ENCODE measurements at places on chromosomes 7 and 10.

- no peak for DNase-seq
Measured at GRCh38 chr7:2814186-2814945, 29.7 kb downstream of the GNA12 start.

DNA sequence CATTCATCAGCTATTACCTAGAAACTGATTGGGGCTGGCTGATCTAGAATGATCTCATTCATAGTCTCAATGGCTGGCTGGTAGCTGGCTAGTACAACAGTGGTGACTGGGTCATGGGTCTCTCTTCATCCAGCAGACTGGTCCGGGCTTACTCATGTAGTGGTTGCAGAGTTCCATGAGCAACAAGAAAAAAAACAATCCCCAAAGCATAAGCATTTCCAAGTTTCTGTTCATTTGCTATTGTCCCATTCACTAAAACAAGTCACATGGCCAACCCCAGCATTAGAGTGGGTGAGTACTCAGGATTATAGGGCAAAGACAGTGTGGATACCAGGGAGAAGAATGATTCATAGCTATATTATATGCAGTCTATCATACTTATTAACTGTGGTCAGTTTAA is 85.2 kb upstream of the SEMA3C start:
- DNase-seq = no peak

DNA sequence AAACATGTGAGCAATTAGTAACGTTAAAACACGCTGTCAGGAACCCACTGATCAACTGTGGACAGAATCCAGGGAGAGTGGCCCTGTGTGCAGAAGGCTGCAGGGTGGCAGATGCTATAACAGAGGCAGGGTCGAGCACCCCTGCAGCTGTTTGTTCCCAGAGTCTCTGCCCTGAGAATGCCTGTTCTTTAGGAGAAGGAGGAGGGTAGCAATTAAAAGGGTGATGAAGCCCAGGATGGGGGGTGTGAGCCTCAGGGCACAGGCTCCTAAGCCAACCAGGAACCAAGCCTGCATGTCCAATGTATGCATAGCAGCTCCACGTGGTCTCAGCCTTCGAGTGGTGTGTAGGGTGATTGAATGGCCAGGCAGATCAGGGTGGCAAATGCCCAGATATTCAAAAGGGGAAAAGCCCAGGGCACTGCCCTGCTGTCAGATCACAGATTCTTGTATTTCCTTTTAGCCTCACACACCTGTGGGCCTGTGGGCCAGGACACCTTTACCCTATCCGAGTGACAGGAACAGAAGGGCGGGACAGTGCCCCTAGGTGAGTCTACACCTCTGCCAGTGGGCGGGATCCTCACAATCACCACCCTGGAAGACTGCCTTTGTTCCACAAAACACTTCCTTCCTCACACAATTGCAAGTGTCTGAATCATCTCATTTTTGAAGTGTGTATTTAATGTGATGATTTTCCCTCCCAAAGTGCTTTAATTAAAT is 7.3 kb downstream of the WDFY4 start:
- no peak for DNase-seq

GRCh38 chr7:36635091-36635490 is 89.2 kb downstream of the AOAH start:
- DNase-seq = no peak

DNA sequence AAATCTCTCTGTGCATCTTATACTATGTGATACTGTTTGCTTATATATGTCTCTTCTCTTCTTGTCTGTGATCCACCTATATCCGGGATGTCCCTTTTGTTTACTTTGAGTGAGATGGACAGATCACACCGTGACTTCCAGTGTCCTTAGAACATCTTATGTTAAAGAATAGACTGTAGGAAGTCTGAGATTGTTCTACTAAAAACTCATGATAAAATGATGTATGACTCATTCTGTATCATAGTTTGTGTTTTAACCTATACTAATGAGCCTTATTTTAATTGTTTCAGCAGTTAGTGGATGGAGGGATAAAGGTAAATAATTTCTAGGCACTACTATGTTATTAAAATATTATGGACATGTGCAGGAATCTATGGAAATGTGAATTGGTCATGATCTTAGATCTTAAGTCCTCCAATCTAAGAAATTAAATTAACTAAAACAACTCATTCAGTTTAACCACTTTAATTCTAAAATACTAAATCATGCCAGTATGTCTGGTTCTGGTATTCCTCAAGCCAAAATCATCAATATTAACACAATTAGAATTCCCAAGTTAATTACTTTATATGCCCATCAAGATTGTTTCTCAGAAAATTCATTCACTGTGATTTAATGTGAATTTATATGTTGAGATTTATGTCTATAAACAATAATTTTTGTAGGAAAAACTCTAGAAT is 32.0 kb downstream of the ITGB8 start:
- no peak for DNase-seq

DNA sequence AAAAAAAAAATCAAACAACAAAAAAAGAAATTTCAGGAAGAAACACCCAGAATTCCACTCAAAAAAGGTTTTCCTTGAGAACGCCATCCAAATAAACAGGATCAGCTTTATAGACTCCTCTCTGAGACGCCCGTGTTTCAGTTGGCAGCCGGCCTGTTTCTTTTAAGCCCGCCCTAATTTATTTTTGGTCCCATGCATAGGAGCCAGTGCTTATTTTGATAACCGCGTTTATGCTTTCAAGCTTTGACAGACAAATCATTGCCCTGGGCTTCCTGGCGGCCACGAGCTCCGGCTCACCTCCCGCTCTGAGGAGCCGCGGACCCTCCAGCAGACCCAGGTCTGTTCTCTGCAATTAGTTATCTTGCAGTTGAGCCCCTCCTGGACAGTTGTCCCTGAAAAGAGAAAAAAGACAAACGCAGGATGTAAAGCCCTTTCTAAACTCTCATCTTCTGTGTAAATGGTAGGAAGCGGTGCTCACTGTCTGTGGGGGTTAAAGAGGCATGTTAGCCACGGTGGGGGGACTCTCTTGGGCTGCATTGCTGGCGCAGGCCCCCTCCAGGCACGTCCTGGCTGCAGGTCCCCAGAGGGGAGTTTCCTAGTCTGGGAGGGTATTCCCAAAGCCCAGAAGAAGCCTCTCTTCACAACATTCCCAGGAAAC is 22.2 kb upstream of the UNCX start:
- DNase-seq = no peak

DNA sequence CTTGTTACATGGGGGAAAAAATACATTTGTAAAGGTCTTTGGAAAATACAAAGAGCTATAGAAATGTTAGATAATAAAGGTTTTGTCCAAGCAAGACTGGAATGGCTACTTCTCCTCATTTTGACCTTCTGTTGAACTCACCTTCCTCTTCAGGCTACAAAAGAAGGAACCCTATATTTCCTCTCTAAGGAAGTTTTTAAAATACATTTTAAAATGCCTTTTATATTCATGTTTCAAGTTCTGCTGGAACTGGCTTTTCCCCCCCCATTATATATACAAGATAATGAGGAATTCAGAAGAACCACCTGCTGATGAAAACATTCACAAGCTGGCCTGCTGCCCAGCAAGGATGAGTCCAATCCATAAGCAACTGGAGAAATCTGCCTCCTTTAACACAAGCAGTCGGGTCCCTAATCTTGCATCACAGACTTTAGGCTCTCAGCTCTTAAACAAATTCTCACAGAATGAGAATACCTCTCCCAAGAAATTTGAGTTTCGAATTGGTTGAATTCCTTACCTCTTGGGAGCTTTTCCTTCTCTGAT is 44.6 kb downstream of the MTERF1 start:
- no peak for DNase-seq

- no peak for DNase-seq
Measured at GRCh38 chr7:40525764-40526163, 391.0 kb downstream of the SUGCT start.

DNA sequence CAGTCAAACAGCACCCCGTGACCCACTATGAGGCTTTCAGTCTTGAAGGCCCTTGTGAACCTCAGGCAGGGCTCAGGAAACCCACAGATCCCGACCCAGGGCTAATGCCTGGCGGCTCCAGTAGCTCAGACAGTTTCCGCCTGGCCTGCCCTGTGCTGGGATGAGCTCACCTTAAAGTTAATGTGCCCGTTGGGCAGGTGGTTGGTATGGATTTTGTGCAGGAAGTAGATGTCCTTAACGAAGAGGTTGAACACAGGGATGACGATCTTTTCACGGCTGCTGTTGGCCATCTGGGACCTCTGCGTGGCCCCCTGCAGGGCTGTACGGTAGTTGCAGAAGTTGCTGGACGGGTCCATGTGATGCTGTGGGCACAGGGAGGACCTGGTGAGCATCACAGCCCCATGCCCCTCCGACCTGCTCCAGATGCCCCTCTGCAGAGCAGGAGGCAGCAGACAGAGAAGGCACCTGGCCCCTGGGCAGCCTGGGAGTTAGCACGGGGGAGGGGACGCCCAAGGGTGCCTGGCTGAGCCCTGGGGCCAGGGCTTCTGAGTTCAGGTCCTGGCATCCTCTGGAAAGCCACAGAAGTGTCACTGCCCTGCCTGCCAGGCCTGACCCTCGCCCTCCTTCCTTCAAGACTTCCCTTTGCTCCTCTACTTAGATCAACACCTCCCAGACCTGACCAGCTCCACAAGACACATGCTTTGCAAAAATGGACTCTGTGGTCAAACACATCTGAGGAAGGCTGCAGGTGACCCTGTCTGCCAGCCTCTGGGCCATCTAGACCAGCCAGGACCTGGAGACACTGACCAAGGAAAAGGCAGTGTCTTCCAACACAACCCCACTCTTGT is 59.8 kb downstream of the CSGALNACT2 start:
- DNase-seq = no peak

DNA sequence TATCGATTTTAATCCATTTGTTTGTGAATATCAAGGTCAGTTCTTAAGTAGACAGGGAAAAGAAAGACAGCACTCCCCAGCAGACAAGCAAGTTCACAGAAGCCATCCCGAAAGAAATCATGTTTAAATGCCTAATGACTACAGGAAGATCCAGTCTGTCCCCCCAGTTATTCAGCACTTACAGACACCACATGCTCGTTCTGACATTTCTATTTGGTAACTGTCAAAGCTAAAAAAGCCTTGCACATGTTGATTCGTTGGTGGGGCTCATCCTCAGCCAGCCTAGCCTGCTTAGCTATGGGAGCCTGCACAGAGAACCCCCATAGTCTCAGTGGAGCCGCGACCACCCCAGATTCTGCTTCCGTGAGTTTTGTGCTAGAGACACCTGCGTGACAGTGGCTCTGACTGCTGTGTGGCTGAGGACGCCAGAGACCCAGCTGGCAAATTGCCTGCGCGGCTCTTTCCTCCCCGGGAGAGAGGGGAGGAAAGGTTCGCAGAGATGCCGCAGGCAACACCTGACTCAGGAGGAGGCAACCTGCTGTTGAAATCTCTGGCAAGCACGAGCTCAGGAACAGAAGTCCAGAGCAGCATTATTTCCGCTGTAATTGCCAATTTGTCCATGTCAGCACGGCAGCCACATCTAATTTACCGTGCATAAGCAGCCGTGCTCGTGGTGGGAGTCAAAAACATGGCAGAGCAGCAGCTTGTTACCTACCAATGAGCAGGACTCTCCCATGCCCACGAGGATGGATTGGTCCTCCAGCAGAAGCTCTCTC is 194.2 kb downstream of the GPAM start:
- DNase-seq = no peak

GRCh38 chr10:12397147-12397896 is 48.0 kb downstream of the CAMK1D start:
- no peak for DNase-seq

DNA sequence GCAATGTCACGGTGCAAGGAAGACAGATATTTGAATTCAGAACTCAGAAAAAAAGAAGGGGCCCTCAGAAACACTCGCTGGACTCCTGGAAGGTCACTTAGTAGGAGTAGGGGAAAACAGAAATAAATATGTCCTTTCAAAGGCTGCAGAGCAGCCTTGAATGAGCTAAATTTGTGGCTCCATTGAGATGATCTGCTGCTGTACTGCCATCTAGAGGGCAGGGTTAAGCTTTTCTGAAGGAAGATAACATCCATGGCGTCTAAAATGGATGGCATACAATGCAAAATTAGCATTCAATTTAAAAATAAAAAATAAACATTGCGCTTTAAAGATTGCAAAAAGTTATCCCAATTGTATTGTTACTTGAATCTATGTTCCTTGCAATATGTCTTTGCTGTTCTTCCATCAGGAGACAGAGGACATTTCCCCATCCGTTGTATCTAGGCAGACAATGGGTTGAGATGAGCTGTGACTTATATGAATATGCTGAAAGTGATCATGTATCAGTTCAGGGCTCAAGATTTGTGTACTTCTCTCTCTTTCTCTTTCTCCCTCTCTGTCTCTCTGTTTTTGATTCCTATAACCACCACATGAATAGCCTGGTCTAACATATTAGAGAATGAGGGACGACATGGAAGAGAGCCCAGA is 642.2 kb downstream of the SH2D4B start:
- DNase-seq = no peak

DNA sequence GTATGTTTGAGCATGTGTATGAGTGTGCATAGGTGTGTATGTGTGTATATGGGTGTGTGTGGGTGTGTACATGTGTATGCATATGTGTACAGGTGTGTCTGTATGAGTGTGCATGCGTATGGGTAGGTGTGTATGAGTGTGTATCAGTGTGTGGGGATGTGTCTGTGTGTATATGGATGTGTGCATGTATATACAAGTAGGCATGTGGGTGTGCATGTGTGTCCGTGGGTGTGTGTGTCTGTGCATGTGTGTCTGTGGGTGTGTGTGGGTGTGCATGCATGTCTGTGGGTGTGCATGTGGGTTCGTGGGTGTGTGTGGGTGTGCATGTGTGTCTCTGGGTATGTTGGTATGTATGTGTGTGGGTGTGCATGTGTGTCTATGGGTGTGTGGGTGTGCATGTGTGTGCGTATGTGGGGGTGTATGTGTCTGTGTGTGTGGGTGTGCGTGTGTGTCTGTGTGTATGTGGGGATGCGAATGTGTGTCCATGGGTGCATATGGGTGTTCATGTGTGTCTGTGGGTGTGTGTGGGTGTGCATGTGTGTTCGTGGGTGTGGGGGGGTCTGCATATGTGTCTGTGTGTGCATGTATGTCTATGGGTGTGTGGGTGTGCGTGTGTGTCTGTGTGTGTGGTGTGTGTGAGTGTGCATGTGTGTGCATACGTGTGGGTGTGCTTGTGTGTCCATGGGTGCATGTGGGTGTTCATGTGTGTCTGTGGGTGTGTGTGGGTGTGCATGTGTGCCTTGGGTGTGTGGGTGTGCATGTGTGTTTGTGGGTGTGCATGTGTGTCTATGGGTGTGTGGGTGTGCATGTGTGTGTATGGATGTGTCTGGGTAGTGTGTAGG is 20.6 kb downstream of the EMX2 start:
- no peak for DNase-seq

GRCh38 chr10:35201234-35201633 is 74.6 kb downstream of the CREM start:
- DNase-seq = no peak

DNA sequence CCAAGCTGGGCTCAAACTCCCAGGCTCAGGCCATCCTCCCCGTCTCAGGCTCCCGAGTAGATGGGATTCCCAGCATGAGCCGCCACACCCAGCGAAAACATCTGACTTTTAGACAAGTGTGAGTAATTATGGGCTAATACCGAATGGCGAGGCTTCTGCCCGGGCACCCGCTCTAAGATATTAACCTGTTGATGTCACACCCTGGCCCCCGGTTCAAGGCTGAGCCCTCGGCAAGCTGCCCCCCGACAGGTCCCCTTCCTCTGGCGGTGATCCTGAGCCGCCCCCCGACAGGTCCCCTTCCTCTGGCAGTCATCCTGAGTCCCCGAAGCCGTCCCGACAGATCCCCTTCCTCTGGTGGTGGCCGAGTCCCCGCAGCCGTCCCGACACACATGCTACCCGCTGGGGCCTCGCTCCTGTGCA is 5.2 kb downstream of the PSMG3 start:
- DNase-seq = no peak

- no peak for DNase-seq
Measured at GRCh38 chr10:76336213-76336963, 905.0 kb downstream of the LRMDA start.

GRCh38 chr10:77967611-77968022 is 41.1 kb upstream of the DLG5 start:
- DNase-seq = no peak

GRCh38 chr10:71042216-71042615 is 153.9 kb upstream of the PCBD1 start:
- DNase-seq = no peak
